Right renal cortex interstitium (tissue), 3 donors: ENCODE measurements at places on chromosomes 2 and 18. TPM values are rescaled to one million over a fixed set of nuclear protein-coding genes. Genes with fewer than 3 reads are reported as not detected.

Gene UGT1A8
- polyA plus RNA-seq: not detected

DNA sequence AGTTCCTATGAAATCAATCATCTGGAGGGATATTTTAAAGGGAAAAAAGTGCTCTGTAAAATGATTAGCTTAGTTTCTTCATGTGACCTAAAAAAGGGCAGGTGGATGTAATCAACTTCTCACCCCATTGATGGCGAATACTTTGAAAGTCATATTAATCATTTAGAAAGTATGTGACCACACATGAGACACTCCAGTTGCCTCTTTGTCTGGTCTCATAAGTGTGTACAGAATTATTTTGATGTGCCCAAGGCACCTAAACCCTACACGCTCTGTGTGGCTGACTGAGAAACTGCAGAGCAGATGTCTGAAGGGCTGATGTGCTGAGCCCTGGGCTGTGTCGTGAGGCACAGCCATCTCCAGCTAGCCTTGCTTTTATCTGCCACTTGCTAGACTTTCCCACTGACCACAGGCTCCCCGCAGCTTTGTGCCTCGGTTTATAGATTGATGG lies 26.9 kb downstream of the SGPP2 start:
- no peak for DNase-seq

GRCh38 chr2:231370429-231370748 lies 25.1 kb upstream of the B3GNT7 start:
- DNase-seq: no peak

- DNase-seq: no peak
Measured at GRCh38 chr18:21489919-21490495, 110.5 kb downstream of the ESCO1 start.

Gene OSR1
- 4.4 TPM for polyA plus RNA-seq

DNA sequence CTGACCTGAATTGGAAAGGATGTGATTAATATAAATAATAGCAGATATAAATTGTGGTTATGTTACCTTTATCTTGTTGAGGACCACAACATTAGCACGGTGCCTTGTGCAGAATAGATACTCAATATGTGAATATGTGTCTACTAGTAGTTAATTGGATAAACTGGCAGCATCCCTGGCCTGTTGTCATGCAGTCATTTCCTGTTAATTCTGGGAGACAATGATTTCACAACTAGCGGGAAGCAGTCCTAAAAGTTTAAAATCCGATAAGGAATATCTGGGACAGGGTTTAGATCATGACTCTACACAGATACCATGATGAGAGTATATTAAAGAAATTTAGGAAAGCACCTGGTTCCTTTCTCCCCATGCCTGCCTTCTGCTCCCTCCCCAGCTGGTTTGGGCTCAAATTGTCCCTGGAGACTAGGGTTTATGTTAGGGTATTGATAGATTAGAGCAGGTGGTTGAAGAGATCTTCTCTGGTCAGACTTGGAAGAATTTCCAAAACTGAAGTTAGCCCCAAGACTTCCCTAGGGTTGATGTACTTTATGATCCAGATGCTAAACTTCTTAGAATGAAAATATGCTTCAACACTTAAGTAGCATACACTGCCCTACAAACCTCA lies 32.8 kb downstream of the CYBRD1 start:
- DNase-seq: no peak

- no peak for DNase-seq
Measured at GRCh38 chr2:222301053-222301795, 2.4 kb upstream of the PAX3 start.

DNA sequence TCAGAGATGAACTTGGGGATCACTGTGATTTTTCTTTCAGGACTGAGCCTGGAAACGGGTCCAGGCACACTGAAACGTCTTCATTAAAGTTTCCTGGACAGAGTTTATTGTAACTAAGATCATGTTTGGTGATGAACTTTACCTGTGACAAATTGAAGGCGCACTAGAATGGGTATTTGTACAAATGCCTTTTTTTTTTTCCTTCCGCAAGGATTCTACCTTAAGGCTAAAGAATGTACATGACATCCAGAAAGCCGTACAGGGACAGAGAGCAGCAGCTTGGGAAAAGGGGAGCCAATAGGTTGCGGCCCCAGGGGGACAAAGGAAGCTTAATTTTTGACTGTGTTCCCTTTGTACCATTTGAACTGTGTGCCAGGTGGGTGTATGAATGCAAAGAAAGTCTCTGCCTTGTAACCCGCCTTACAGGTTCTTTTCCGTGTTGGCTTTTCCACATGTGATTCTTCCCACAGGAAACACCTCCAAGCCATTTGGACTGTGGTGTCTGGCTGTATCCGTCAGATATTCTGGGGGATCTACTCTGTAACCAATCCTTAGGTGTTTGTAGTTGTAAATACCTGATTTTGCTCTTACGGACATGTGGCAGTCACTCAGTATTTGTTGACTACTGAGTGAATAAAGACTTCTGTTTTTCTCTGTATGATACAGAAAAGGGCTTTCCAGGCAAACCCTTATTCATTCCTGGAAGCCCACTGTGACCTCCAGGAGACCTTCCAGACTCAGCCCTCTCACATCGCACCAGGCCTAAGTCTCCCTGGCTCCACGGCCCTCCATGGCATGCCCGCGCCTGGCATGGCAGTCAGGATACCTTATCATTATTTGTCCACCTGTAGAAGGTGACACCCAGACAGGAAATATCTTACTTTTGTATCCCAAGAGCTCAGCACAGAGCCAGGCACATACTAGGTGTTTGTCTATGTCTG lies 1.1 kb downstream of the LRRFIP1 start:
- DNase-seq: no peak

DNA sequence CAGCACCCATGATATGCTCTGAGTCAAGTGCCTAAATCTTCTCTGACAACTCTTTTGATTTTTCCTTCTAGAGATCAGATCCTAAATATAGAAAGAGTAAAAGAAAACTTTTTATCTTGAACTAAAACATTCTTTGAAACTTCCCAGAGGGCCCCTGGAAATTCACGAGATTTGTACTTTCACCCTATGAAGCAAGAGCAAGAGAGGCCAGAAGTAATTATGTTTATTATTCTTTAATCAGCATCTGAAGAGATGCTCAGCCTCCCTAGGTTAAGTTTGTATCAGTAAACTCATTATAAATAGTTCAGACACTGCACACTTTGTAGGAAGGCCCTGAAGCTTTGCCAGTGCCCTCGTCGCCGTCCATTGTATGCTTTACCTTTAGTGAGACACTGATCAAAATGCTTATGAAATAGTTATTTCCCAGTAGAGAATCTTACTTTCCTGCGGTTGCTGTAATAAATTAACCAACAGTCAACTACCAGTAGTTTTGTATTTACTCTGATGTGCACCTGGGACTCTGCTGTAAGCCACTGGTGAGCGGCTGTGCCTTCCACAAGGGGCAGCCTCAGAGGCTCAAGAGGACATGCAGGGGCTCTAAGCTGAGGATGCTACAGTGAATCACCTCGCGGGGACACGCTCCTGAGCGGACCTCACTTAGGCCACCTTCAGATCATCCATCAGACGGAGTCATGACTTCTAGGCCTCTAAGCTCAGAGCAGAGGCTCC lies 71.9 kb downstream of the BIN1 start:
- DNase-seq: no peak

Gene EFR3B
- polyA plus RNA-seq: 5.2 TPM

- no peak for DNase-seq
Measured at GRCh38 chr18:3059272-3059671, 46.3 kb upstream of the LPIN2 start.
